Activated CD4-positive, alpha-beta memory T cell treated with anti-CD3 and anti-CD28 coated beads for 36 hours (primary cell): ENCODE measurements at places on chromosomes 2 and 18.

GRCh38 chr2:19028587-19029375 lies 329.6 kb downstream of the OSR1 start:
- DNase-seq, result no peak

DNA sequence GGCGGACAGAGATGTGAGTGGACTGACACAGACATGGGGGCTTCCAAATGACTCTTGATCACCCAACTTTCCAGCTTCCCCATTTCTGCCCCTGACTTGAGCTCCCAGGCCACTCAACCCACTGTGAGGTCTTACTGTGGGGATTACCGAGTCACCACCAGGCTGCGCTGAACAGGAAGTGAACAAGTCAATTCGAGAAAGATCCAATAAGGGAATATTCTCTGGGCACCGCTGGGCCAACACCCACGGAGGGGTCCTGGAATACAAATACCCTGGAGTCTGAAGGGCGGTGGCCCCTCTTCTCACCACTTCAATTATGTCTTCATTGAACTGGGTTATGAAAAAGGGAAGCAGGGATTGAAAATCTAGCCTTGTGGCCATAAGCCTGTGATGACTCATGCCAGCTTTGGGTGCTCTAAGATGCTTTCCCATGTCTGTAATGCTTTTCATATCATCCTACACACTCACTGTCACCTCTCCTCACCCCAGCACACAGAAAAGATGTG lies 37.7 kb downstream of the BCL11A start:
- peak; percentile 11 for DNase-seq

DNA sequence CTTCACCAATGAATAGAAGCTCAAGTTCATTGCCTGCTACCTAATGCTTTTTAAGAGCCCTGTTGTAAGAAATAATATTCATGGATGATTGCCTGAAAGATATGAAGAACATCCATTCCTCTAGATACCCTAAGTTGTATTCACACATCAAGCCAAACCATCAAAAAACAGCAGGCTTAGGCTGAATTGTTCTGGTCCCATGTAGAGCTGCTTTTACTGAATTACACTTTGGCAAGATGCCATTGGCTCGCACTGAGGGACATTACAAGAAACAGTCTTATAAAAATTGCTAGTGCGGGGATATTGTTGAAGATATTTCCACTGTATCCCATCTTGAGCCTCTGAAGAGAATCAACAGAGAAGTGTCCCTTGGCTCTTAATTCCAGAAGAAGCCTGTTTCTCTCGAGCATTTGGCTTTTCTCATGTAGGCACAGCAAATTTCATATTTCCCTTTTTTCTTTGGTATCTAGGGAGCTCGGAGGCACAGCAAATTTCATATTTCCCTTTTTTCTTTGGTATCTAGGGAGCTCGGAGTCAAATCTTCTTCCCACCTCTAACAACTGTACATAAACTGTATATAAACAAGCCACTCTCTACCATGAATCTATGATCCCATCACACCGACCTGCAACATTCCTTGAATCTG lies 107.5 kb downstream of the COLEC12 start:
- no peak for DNase-seq

DNA sequence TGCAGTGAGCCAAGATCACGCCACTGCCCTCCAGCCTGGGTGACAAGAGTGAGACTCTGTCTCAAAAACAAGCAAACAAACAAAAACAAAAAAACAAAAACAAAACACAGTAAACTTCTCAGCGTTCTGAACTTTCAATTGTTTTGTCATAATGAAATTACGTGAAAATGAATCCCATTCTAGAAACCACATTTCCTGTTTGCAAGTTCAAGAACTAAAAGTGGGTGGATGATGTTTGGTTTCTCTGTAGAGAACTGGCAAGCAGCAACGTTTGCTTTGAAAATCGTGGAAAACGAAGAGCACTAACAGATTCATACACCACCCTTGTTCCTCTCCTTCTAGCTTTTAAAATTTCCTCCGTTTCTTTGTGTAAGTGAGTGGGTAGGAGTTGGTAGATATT lies 226.1 kb upstream of the LYPD1 start:
- DNase-seq, result no peak

DNA sequence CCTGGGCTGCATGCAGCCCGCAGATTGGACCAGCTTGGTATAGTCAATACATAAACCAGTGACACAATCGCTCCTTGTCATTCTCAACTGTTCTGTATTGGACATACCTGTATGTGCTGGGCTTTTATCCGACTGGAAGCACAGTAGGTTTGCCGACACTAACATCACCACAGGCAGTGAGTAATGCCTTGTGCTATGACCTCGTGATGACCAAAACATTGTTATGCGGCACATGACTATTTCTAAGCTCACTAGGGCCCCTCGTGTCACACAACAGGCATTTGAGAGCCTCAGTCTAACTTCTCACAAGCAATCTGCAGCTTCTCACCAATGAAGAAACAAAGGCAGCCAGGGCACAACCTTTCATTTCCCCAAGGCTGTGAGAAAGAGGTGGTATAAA lies 320.8 kb downstream of the AFF3 start:
- DNase-seq, result no peak

DNA sequence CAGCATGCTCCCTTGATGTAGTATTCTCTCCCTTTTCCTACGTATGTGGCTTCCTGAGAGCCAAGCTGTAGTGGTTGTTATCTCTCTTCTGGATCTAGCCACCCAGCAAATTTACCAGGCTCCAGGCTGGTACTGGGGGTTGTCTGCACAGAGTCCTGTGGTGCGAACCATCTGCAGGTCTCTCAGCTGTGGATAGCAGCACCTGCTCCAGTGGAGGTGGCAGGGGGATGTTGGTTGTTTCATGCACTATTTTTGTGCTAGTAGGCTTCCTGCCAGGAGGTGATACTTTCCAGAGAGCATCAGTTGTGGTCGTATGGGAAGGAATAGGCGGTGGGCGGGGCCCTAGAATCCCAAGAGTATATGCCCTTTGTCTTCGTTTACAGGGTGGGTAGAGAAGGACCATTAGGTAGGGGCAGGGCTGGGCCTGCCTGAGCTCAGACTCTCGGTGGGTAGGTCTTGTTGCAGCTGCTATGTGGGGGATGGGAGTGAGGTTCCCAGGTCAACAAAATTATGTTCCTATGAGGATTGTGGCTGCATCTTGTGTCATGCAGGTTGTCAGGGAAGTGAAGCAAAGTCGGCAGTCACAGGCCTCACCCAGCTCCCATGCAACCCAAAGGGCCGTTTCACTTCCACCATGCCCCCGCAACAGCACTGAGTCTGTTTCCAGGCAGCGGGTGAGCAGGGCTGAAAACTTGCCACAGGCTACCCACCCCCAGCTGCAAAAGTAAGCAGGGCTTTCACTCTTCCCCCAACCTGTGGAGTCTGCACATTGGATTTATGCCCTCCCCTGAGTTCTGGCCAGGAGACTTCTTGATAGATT lies 1139.5 kb downstream of the BCL11A start:
- DNase-seq, result no peak

GRCh38 chr2:13056259-13056843 lies 339.6 kb downstream of the TRIB2 start:
- no peak for DNase-seq
